ENCODE measurements at places on chromosomes 5 and 9.

DNA sequence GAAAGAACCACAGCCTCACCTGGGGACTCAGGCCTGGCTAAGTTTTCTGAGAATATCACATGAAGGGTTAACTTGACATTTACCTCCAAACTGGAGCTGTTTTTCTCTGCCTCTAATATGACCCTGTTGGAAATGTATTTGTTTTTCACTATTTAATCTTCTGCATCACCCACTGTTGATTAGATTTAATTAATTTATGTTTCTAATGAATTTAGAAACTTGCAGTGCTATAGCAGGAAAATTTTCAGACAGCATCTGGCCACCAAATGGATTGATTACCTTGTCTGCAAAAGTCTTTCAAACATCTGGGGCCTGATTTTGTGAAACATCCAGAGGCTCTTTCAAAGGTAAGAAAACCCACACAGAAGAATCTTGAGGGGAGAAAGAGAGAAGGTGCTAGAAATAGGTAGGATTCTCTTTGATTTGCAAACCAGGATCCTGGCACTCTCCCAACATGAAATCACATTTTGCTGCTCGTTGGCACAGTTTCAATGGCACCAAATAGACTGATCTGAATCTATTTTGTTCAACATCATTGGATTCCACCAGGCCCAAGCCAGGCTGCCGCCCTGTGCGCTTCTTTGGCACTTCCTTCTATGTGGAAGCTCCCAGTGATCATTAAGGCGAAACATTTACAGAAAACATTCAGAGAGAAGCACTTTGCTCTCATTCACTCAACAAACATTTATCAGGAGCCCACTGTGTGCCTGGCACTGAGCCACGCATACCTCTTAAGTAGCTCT lies 157.3 kb downstream of the PPP2R2B start:
- DNase-seq = no peak

- DNase-seq = no peak
These were observed 269.3 kb downstream of the DMRT2 start for GRCh38 chr9:1319436-1319835.

- no peak for DNase-seq
These were observed 43.7 kb downstream of the SLC36A1 start for GRCh38 chr5:151491062-151491461.

DNA sequence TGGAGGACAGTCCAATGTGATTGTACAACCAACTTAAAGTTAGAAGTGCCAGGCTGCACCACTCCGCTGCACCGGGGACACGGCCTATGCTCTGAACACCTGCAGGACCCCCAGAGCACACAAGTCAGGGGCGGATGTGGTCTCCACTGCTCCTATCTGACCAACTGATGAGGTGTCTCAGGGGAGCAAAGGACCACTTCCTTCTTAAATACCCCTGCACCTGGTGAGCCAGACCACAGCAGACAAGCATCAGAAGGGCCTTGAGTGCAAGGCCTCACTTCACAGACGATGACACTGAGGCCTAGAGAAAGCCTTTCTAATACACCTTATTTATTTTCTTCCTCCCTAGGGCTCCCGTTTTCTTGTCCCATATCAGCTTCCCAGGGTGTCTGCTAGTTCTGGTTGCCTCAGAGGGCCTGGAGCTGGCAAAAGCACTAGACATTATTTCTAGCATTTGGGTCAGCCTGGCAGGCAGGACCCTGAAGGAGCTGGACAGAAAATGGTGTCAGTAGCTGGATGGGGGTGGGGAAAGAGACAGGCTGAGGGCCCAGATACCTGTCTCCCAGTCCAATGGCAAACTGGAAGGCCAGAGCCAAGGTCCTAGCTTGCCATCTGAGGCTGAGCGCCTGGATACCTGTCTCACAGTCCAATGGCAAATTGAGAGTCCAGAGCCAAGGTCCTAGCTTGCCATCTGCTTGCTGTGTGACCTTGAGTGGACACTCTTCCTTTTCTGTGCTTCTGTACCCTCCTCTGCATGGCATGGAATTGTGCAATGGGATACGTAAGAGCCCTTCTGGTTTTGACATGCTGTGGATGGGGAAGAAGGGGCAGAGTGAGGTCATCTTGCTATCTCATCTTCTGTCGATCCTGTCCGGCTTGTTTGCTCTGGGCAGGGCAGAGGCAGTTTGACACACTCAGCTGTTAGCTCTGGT lies 9.0 kb downstream of the CCDC69 start:
- peak; percentile 78 for DNase-seq

DNA sequence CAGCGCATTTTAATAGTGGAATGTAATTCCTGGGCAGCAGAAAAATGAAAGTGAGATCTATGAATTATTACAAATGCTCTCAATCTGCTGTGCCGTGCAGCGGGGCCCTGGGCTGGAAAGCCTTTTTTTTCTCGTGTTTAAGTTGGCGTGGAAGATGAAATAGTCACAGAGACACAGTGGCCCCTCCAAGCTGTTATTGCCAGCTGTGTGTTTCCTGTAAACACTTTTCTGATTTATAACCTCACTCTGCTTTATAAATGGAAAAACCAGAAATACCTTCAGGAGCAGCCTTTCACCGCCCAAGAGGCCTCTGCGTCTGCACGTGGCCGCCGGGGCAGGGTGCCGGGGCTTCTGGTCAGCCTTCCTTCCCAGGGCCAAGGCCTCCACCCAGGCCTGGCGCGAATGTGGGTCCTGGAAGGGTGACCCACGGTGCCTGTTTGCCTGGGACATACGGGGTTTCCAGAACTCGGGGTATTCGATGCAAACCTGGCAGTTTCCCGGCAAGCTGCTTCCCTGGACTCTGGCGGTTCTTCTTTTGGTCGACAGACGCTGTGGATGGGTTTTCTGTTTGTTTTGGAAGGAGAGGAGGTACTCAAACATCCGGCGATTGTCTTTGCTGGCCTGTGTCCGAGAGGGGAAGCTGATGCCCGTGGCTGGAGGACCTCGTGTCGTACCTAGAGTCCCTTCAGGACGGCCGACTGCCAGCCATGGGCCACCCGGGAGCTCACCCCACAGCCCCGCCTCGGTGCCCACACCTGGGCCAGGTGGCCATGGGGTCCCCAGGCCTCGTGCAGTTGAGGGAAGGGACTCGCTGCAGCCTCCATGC lies 256.7 kb downstream of the PARP8 start:
- DNase-seq = no peak

GRCh38 chr5:179403426-179404147 lies 58.3 kb upstream of the ADAMTS2 start:
- no peak for DNase-seq

- no peak for DNase-seq
These were observed 110.2 kb downstream of the NSG2 start for GRCh38 chr5:174155706-174156105.

GRCh38 chr5:170484847-170485615 lies 18.8 kb upstream of the KCNIP1 start:
- no peak for DNase-seq

- no peak for DNase-seq
These were observed 61.9 kb downstream of the GLIS3 start for GRCh38 chr9:4237748-4238511.

DNA sequence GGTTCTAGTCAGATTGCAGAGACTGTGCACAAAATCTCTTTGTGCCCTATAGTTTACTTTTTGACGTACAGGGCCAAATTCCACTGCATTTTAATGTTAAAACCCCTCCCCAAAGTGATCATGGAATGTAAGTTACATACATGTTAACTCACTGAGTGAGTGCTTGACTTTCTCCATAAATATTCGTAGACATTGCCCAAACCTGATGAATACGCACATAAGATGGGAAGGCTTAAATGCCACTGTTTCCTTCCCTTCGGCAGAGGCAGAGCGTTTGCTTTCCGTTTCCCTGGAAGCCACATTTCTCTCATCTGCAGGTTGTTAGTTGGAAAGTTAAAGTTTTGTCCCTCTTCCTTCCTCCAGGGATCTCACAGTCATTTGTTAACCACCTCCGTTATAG lies 286.2 kb downstream of the MCTP1 start:
- DNase-seq = no peak

- DNase-seq = no peak
These were observed 5.9 kb downstream of the MYMK start for GRCh38 chr9:133518706-133519449.

DNA sequence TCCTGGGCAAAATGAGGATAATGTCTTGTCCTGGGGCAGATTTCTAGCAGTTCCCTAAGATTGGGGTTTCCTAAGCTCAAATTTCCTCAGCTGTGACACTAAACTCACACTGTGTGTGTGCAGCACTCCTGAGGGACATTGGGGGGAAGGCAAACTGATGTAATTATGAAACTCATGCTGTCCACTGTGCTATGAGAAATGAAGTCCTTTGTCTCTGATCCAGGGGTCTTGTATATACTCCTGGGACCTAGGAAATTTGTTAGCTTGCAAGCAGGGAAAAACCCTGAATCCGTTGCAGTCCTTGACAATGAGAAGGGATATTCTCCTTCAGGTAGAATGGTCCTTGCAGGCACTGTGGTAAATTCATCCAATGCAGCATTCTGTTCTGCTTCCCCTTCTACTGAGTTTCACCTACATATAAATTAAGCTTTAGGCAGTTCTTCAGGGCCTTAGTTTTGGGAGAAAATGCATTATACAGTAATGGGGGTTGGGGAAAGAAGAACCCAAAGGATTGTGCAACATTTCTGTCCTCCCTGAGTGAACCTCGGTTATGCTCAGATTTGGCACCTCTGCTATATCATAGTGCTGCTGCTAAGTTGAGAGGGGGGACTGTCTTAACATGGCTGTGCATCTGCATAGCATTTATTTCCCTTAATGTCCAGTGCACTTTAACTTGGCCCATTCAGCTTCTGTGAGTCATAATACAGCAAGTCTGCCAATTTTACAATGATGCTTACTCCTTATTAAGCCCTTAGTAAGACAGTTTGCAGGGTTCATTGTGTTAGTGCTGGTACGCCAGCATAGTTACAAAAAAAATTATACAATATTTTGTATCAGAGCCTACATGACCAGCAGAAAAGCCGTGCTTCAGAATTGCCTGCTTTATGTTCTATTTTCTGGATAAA lies 80.2 kb downstream of the PJA2 start:
- no peak for DNase-seq

DNA sequence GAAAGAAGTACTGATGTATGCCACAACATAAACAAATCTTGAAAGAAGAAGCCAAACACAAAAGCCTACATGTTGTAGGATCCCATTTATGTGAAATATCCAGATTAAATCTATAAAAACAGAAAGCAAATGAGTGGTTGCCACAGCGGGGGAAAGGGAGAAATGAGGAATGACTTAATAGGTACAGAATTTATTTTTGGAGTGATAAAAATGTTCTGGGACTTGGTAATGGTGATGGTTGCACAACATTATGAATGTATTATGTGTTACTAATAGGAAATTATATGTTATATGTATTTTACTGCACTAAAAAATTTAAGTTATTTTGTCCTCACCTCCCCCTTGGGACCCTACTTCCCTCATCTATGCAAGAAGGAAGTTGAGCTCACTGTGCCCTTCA lies 16.4 kb upstream of the TTC1 start:
- no peak for DNase-seq

DNA sequence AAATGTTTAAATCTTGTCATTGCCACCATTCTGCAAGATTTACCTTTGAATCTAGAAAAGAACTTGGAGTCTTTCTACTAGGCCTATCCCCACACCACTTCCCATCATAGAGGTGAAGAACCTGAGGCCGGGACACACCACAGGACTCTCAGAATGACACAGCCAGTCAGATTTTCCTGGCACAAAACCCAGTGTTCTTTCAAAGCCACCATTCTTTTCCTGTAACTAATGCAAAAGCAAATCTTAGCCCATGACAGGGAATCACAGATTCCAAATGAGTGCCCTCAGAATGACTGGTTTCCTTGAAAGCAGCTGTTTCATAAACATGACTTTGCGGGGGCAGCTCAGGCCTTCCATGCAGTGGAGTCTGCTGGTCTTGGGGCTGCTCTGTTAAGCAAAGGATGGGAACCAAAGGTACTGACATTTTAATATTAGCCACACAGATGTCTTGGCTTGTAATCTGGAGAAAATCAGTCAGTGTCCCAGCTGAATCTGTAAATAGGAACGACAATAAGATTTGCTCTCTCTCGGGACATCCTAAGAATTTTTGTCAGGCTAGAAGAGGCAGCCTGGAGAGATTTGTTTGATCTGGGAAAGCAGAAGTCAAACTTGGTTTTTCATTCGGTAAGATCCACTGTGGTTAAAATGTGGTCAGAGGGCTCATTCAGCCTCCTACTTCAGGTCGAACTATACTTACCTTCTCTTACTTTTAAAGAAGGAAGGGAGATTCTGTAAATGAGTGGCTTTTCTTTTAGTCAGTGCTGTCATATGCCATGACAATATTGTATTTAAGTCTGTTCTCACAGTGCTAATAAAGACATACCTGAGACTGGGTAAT lies 115.1 kb downstream of the PALM2AKAP2 start:
- peak; percentile 30 for DNase-seq

DNA sequence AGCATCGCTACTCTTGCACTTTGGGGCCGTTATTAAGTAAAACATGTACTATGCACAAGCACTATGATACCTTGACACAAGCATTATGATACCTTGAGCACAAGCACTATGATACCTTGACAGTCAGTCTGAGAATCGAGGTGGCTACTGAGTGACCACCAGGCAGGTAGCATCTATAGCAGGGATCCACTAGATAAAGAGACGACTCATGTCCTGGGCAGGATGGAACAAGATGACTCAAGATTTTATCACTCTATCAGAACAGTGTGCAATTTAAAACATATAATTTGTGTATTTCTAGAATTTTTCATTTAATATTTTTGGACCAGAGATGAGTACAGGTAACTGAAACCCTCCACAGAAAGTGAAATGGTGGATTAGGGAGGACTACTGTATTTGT lies 16.9 kb downstream of the CHSY3 start:
- no peak for DNase-seq

GRCh38 chr9:91727316-91727861 lies 222.6 kb downstream of the ROR2 start:
- peak; percentile 84 for DNase-seq

DNA sequence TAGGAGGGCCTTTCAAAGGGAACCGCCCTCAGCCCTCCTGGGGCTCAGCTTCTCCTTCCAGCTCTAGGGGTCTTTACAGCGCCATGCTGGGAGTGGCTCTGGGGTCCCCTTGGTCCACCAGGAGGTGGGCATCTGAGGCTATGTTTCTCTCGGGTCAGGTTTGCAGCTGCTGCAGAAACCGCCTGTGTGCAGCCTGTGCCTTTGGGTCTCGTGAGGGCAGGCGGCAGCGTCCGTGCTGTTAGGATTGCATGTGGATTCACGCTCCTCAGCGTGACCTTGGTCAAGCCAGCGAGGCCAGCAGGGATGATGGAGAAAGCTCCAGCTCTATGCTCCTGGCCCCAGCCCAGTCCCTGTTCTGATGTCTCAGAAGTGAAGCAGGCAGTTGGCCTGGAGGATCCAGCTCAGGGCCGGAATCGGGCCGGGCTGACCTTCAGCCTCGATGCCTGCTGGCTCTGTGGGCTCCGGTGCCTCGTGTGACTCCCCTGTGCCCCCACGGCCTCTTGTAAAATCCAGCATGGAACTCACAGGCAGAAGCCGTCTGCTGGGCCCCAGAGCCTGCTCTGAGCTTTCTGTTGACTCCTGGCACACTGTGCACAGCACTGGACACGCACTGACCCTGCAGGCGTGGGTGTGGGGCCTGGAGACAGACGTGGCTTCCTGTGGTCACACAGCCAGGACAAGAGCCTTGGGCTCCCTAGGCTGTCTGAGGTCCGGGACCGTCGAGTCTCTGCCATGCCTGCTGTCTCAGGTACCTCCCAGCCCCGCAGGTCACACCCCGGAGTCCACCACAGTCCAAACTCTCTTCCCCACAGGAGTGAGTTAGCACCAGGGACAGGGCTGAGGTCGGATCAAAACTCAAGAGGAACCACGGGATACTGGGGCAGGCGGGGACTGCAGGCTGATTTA lies 54.3 kb downstream of the TRIP13 start:
- DNase-seq = no peak

Measured in GM20000 (cell line).